ENCODE measurements at places on chromosomes 2 and 18.

- DNase-seq, result peak; percentile 2
Measured at GRCh38 chr18:11655606-11655932, 33.5 kb upstream of the GNAL start.

- no peak for DNase-seq
Measured at GRCh38 chr18:61992923-61993322, 100.1 kb upstream of the RNF152 start.

DNA sequence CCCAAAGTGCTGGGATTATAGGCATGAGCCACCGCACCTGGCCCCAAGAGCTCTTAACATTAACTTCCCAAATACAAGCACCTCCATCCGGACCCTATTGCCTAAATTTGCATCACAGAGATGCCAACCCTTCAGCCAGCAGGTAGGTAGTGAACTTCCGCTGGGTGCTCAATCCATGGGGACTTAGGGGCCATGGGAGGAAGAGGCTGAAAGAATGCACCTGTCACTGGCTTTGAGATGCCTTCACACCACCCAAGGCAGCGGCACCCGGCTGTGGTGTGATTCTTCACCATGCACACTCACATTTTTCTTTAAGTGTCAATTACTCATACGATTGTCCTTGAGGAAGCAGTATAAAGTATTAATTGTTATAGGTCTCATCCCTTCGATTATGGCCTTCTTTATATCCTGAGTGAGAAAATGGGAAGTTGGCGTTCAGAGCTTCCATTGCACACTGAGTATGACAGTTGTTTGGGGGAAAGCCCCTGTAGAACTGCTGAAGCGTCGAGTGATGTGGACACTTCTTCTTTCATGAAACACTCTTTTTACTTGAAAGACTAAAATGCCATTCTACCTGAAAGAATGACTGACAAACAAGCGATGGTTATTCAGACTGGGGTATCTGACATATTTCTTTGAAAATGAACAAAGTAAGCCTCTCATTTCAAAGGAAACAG, 51.8 kb upstream of the BIN1 start:
- no peak for DNase-seq

DNA sequence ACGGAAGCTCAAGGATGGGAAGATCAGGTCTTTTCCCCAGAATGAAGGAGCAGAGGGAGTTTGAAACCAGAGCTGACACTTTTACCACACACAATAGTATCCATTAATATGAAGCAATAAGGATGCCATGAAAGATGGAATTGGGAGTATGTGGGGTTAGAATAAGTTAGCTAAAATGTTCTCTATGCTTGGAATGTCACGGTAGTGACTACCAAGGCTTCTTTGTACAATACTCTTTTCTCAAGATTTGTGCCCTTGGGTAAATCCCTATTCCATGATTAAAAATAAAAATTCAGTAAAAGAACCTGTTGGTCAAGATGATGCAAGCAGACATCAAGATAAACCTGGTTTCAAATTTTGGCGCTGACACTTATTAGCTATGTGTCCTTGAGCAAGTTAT, 75.0 kb downstream of the NRXN1 start:
- DNase-seq, result no peak

GRCh38 chr2:128076461-128077106, 14.4 kb upstream of the UGGT1 start:
- no peak for DNase-seq

DNA sequence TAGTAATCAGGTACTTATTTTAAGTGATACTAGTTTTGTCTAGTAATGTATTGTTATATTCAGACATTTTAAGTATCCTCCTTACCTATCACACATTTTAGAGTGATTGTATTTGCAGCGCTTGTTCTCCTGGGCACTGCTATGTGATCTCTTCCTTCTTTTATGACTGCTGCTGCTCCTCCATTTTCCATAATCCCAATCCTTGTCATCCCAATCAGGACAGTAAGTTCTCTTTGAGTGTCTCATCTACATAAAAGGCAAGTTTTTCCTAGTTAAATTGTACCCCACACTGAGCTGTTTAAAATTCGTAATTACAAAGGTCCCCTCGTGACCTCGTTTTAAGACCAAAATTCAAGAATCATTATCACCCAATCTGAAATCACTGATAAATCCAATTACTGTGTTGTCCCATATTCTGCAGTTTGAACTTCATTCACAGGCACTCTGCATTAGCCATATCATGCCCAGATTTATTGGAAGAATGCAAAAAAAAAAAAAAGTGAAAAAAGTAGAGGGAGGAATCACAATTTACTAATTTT, 2.8 kb downstream of the CLK1 start:
- no peak for DNase-seq

DNA sequence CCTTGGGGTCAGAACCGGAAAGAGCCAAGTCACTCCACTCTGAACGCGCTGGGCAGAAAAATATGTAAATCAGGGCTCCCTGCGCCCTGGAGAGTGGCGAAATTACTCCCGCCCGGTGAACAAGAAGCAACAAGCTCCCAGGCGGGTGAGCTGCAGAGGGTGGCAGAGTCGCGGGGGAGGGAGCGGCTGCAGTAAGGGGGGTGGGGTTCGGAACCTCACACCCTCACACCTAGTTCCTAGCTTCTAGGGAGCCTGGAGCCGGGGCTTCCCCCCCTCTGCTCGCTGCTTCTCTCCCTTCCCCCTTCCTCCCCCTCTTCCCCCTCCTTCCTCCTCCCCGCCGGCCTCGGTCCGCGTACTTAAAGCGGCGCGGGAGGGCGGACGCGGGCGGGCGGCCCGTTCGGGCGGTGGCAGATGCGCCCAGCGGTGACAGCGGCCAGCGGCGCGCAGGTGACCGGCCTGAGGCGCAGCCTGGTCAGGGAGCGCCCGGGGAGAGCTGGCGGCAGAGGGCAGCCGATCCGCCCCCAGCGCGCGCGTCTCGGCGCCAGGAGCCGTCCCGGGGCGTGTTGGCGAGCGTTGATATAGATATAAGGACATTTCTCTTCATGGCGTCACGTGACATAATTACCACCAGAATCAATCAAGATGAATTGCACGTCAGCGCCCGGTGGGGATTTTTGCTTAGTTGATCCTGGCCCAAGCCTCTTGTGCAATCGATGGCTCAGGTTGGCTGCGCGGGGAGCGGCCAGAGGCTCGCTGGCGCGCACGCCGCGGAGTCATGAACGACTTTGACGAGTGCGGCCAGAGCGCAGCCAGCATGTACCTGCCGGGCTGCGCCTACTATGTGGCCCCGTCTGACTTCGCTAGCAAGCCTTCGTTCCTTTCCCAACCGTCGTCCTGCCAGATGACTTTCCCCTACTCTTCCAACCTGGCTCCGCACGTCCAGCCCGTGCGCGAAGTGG, at the start of gene HOXD11:
Gene HOXD11, plus strand, starts transcription at position 700 of the 959 bp plus-strand sequence. Its CDS starts 76 bp downstream, at position 776.
- DNase-seq, result peak; percentile 81

- DNase-seq, result no peak
Measured at GRCh38 chr2:222878877-222879603, 18.2 kb downstream of the ACSL3 start.

DNA sequence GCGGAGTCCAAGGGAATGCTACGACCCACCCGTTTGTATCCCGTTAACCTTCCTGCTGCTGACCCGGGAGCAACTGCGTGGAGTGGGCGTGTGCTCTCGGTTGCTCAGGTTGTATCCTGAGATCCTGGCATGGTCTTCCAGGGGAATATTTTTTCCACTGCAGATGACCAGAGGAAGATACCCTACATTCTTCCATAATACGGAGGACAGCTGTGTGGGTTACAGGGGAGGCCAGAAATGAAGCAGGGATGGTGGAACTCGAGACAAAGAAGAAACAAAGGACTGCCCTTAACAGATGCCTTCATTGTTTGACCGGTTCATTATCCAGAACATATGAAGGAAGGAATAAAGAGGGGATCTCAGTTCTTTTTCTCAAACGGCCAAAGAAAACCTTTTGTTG, 39.8 kb upstream of the CAB39 start:
- DNase-seq, result no peak

DNA sequence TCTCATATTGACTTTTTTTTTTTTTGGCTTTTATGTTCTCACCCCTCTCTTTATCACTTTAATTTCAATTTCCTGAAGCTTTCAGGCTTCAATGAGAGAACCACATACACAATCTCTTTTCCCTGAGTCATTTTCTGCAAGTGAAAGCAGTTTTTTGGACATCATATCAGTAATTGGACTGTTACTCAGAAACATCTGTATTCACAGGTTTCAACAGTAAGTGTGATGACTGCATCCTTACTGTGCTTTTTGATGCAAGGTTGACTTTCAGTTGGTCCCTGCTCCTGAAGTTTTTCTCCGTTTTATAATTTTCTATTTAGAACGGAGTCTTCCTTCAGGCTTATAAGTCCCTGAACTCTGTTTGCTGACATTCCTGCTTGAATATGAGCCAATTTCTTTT, 70.5 kb upstream of the CCBE1 start:
- DNase-seq, result no peak

DNA sequence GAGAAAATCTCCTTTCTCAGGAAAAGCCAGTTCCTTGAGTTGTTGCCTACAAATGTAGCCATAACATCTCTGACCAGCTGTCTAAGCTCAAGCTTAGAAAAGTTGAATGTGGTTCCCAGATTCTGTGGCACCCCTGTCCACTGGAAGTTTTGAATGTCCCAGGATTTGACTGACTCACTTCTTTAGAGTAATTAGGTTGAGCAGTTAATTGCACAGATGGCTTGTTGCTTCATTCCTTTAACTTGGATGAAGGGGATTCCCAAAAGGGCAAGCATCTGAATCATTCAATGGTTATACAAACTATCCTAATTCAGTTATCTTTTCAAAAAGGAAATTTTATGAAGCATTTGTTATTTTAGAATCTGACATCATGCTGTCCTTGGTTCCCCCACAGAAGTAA, 374.7 kb downstream of the LNPK start:
- DNase-seq, result no peak

DNA sequence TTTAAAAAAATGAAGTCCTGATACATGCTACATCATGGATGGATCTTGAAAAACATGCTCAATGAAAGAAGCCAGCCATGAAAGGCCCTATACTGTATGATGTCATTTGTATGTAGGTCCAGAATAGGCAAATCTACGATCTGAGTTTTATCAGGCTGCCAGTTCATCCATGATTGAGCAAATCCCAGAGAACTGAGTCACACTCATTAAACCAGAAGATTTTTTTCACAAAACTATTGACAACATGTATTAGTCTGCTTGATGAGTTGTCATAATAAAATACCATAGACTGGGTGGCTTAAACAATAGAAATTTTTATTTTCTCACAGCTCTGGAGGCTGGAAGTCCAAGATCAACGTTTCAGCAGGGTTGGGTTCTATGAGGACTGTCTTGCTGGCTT, 130.7 kb downstream of the MREG start:
- DNase-seq, result no peak

- DNase-seq, result peak; percentile 89
Measured at GRCh38 chr18:48951448-48952286, 902 bp upstream of the SMAD7 start.

DNA sequence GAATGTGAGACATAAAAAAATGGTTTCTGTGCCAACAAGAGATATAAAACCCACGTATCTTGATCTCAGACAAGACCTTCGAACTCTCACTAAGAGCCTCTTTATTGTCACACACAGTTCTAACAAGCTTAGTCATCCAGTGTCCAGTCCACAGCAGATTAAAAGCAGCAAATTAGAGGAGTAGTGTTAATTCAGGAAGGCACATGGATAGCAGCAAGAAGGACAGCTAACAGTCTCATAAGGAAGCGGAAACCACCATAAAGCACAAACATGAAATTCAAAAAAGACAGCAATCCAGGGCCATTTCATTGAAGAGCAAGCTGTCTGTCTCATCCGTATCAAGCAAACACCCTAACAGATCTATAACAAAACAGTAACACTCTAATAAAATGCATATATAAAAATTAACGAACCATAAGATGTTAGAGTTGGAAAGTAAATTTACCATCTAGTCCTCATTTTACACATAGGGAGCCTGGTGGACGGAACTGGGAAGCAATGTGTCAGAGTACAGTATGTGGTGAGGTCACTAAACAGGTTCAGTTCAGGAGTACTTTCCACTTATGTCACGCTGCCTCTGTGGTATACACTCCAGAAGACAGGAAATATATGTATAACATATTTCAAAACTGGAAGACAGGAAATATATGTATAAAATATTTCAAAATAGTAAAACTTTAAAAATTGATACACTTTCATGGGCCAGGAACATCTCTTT, 18.3 kb downstream of the AAK1 start:
- DNase-seq, result no peak

DNA sequence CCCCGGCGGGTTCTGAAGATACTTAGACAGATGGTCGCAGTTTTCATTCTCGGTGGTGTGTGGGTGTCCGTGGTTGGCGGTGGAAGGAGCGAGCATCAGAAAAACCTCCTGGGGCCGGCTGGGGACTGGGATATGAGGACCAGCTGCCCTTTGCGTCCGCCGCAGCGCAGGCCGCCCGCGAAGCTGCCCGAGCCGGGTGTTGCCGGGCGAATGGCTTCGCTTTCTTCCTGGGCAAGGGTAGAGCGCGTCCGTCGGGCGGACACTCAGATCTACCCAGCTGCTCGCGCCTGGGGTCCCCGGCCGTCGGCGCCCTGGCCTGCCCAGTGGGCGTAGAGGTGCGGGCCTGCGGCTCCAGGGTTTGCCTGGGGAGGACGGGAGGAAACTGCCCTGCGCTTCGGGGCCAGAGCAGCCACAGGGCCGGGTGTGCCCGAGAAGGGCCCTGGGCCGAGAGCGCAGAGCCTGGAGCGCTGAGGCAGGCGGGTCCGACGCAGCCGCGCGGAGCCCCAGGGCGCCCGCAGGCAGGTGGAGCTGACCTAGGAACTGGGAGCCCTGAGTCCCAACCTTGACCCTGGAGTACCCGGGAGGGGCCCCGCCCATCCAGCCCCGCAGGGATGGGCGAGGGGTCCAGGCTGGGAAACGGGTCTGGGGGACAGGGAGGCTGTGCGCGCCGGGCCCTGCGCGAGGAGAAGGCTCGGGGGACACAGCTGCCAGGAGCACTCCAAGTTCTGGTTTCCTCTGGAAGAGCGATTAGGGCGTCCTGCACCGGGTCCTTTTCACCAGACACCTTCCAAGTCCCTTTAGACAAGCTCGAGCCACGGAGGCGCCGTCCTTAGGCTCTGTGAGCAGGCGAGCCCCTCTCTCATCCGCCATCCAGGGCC, 1.3 kb downstream of the TWIST2 start:
- no peak for DNase-seq

- no peak for DNase-seq
Measured at GRCh38 chr2:176385219-176385759, 116.0 kb downstream of the MTX2 start.

DNA sequence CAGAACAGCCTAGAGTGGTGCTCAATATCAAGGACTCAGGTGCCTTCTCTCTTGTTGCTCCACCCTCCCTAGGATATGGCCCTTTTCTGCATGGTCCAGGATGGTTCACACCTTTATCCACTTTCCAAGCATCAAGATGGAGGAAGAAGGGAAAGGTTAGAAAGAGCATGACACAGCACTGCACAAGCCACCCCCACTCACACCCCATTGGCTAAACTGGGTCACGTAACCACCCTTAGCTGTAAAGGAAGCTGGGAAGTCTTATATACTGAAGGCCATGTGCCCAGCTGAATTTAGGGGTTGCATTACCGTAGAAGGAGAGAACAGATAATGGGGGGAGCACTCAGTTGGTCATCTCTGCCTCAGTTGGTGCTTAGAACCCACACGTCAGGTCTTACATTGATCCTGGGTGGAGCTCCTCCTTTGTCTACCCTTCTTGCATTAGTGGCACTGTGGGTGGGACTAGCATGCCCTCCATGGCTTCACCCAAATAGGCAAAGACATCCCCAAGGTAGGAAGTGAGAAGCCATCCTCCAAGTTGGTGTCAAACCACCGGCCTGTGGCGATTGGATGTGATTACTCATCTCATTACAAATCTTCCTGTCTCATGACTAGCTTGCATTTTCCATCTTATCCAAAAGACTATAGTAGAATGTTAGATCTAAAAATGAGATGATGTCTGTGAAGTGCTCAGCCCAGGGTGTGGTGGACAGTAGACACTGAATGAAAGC, 248.5 kb downstream of the HAUS1 start:
- DNase-seq, result no peak

GRCh38 chr18:63091671-63092364, 227.8 kb downstream of the BCL2 start:
- no peak for DNase-seq
